WTC11 (cell line): ENCODE measurements at places on chromosomes 11 and 22.
A peak's percentile ranks its signal among the peaks of the same experiment; 100 is the strongest.

DNA sequence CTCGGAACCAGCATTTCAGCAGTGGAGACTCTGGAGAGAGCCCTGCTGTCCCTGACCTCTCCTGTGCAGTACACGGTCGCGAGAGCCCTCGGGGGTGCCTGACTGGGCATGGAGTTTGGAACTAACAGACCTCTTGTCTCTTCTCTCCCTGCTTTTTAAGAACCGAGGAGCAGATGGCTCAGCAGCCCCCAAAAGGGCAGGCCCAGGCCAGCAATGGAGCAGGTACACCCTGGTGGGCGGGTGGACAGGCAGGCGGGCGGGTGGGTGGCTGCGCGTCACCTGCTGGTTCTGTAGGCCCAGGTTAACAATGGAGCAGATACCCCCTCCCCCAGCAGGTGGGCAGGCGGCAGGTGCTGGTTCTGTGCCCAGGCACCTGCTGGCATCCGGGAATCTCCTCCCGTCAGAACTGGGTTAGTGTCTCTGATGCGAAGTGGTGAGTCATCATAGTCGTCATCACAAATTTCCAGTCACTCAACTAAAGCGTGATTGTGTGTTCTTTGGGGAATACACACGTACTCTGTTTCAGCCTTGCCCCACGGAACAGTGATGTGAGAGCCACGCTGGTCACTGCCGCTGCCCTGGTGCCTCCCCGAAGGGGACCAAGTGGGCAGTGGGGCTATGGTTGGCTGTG lies 41.1 kb downstream of the GRAMD4 start:
- no peak for DNase-seq

DNA sequence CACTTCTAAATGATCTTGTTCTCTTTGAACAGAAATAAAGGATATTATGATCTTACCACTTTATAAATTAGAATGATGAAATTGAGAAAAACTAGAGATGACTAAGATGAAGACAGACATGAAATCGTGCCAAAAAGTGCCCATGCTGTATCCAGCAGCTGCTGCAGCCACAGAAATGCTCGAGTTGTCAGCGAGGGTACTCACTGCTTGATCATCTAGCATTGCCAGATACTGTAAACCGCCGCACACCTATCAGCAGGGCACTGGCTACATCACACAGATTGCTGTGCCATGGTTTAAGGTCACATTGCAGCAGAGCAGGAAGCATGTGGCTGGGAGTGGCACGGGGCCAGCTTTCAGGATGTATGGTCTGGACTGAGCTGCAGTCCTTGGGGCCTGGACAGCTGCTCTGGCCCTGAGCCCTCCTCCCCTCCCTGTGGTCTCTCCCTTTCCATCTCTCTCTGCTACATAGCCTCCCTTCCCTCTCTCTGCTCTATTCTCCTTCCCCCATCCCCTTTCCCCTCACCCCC lies 51.0 kb upstream of the SEPTIN5 start:
- DNase-seq = no peak

GRCh38 chr11:110092515-110093406 lies at the start of gene ZC3H12C:
ZC3H12C (plus strand) TSS chr11:110093392; CDS start chr11:110093412, 20 bp downstream.
- DNase-seq = peak; percentile 79

DNA sequence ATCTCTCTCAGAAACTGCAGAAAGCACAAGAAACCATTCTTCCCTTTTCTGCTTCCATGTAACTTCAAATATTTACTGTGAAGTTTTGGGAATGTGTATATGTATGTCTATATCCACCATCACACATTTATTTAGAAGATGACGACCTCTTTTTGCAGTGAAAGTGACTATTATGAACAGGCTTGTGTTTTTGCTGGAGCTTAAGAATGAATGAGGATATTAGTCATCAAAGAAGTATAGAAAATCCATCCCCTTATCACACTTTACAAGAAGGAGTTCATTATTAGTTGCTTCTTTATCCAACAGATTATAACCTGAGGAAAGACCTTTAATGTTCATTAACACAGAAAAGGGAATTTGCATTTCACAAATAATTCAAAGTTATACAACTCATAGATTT lies 21.1 kb upstream of the SLC5A12 start:
- no peak for DNase-seq

- DNase-seq = no peak
These were observed 162.9 kb downstream of the MPPED1 start for GRCh38 chr22:43574738-43575137.

DNA sequence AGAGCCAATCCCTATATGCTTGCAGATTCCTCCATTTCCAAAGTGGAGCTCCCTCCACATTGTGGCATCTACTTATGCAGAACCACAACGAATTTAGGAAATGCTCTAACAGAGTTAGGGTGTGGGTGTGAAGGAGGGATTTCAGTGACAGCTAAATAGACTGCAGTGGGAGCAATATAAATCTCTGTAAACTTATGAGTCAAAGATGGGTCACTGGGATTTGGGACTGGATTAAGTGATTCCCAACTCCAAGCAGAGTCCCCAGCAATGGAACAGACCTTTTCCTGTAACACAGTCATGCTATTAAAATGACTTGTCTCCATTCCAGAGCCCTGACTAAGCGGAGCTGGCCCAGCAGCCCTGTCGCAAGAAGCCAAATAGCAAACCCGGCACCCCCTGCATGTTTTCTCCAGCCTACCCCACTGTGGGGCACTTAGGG lies 36.6 kb downstream of the RPL27A start:
- DNase-seq = no peak

DNA sequence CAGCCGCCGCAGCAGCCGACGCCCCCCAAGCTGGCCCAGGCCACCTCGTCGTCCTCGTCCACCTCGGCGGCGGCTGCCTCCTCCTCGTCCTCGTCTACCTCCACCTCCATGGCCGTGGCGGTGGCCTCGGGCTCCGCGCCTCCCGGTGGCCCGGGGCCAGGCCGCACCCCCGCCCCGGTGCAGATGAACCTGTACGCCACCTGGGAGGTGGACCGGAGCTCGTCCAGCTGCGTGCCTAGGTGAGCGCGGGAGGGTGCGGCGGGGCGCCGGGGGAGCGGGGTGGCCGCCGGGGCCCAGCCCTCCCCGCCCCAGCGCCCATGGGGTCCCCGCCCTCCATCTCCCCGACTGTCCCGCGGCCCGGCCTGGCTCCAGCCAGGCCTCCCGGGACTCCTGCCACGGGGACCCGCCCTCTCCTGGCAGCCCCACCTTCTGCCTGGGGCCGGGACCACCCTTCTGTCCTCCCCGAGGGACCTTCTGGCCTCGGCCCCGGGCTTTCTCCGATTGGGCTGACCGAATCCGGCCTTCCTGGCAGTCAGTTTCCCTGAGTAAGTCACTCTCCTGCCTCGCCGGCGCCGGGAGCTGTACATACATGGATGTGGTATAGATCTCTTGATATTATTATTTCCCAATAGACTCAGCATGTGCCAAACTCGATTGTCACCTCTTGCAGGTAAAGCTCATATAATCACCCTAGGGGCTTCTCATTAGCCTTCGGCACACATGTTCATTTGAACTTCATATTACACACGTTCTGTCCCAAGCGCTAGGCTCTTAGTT lies 720 bp downstream of the PACS1 start:
- peak; percentile 45 for DNase-seq

DNA sequence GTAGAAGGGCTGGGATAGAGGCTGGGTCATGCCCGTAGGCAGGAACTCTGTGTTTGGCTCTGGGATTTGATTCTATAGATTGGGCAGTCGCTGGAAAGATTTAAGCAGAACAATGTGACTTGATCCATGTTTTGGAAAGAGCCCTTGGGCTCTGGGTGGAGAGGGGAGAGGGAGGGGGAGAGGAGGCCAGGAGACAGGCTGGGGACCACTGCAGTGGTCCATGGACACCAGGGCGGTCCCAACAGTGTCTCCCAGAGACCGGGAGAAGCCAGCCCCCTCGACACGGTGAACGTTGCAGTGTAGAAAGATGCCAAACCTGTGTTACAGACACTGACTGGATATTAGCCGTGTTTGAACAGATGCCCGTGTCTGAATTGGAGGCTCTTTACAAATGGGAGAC lies 19.5 kb downstream of the PVALB start:
- DNase-seq = no peak

DNA sequence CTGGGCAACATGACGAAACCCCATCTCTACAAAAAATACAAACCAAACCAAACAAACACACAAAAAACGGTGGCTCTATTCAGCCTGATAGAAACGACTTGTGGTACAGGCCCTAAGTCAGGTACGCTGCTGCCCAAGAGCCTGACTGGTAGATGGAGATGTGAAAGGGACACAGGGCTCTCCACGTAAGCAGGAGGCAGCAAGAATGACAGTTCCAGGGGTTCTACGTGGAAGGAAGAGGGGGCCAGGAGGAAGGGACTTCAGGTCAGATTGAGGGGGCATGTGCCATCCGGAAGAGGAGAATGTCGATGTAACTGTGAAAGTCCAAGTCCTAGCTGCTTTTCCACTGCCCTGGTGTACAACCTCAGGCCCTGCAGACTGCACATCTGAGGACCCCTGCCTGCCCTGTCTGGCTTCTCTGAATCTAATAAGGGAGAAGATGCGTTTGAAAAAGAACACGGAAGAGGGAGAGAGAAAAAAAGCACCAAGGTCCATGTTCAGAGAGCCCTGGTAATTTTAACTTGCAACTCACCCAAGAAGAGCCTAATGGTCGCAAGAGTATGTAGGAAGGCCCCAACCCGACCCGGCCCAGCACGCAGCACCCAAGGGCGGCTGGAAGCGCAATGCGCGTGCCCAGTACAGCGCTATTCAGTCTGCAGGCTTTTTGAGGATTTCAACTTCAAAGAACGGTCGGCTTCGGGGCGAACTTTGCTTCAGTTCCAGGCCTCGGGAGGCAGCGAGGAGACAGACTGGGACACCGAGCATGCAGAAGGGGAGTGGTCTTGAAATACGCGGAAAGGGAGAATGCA lies 909 bp upstream of the ZNRD2 start:
- DNase-seq = no peak

GRCh38 chr22:17104336-17104935 lies 16.7 kb downstream of the TMEM121B start:
- no peak for DNase-seq

DNA sequence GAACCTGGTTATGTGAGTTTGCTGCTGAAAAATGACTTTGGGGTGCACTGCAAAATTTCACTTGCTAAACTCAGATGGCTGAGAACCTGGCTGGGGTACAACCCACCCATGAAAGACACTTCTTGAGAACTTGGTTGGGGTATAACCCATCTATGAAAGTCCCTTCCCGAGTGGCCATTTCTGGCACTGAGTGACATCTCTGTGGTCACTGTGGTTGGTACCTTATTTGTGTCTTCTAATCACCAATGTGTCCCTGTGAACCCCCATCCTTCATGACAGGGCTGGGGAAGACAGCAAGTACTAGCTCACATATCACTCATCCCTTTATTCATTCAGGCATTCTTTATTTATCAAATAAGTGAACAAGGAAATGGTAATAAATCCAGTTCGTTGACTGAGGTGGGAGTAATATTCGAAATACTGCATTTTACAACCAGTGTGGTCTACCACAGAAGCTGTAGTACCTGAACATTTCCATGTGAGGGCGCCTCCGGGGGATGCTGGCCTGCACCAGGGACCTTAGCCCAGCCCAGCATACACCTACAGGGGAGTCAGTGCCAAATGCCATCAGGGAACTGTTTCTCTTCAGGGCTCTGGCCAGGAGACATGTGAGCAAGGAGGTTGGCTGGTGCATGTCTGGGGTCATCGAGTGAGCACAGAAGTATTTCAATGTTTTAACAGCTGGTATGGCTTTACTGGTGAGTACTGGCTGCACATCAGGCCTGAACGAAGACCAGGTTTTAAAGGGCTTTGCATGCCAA lies 122.1 kb downstream of the CSNK2A3 start:
- peak; percentile 78 for DNase-seq

- peak; percentile 66 for DNase-seq
These were observed 1.7 kb downstream of the CAPRIN1 start for GRCh38 chr11:34053161-34053686.
